ENCODE measurements at places on chromosomes 5 and 9. TPM values are rescaled to one million over a fixed set of nuclear protein-coding genes. Genes with fewer than 3 reads are reported as not detected.

Gene DMRT3
- not detected for total RNA-seq

Gene SPINK7
- not detected for total RNA-seq

Gene TMEM174
- total RNA-seq: not detected

Gene OCLN
- 124 TPM for total RNA-seq

Gene RARS1
- total RNA-seq: 107 TPM

GRCh38 chr5:133401731-133402347 is 210.5 kb downstream of the FSTL4 start:
- no peaks in the 10 kb centered on the region for H3K27me3 ChIP-seq
- no peaks in the 10 kb centered on the region for H3K36me3 ChIP-seq
- H3K27ac ChIP-seq: no peak overlapping the region
- H3K4me1 ChIP-seq: no peaks in the 10 kb centered on the region
- H3K4me3 ChIP-seq: no peak overlapping the region
- peak; percentile 34 for DNase-seq

- DNase-seq: peak; percentile 98
- H3K27ac ChIP-seq: peak within 1 kb of the TSS; percentile 89
These were observed at the start of gene IER5L for GRCh38 chr9:129177791-129178567. Gene IER5L, minus strand, starts transcription at chr9:129178261. Its CDS starts 209 bp downstream, at chr9:129178052.

DNA sequence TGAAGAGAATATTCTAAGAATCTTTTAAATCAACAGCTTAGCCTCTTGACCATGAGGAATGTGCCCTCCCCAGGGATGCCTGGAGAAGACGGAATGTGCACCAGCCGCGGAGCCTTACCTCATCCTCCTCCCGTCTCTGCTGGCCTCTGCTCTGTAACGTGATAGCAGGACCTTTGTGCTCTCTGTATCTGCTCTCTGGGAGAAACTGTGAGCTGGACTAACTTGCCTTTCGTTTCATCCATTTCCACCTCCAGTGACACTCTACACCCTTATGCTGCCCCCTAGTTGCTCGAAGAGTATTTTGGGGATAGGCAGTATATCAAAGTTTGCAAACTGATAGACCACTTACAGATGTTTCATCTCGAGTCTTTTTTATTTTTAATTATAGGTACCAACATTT is 141.4 kb downstream of the NPR3 start:
- no peak overlapping the region for H3K27ac ChIP-seq
- H3K36me3 ChIP-seq: no peaks in the 10 kb centered on the region
- H3K27me3 ChIP-seq: no peaks in the 10 kb centered on the region
- DNase-seq: peak; percentile 80
- peaks cover 6% of the 10 kb centered on the region for H3K4me1 ChIP-seq
- no peak overlapping the region for H3K4me3 ChIP-seq

GRCh38 chr9:81683704-81684103 is 5.6 kb downstream of the TLE1 start:
- no peak for DNase-seq
- H3K27ac ChIP-seq: peak overlapping the region; percentile 78
- H3K4me1 ChIP-seq: peaks cover 21% of the 10 kb centered on the region
- peak overlapping the region; percentile 98 for H3K4me3 ChIP-seq
- peaks cover 28% of the 10 kb centered on the region for H3K27me3 ChIP-seq

- no peak for DNase-seq
- no peaks in the 10 kb centered on the region for H3K36me3 ChIP-seq
- H3K27ac ChIP-seq: no peak overlapping the region
- no peaks in the 10 kb centered on the region for H3K4me1 ChIP-seq
- H3K4me3 ChIP-seq: no peak overlapping the region
- no peaks in the 10 kb centered on the region for H3K27me3 ChIP-seq
These were observed 310.5 kb downstream of the MSX2 start for GRCh38 chr5:175034924-175035323.

All from endodermal cell (in vitro differentiated cells).